ENCODE measurements at places on chromosomes 11 and 22.

DNA sequence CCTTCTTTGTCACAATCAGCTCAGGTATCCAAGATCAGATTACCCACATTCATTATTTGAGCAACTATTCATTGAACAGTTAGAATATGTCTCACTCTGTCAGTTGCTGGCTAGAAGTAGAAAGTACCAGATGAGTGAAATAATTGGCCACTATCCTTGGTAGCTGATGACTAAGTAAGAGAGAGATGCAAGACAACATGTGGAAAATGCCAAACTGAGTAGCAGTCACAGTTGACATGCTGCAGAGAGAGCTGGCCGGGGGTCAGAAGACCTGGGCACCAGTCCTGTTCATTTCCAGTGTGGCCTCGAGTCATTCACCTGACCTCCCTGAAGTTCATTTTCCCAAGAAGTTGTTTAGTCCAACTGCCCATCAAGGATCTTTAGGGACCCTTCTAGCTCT is 22.5 kb upstream of the SMIM35 start:
- no peak for DNase-seq

GRCh38 chr11:72263361-72263760 is 19.4 kb upstream of the PHOX2A start:
- DNase-seq: no peak

GRCh38 chr11:43790444-43790794 is 90.2 kb upstream of the ALKBH3 start:
- DNase-seq: no peak

GRCh38 chr22:37817705-37818408 is 5.3 kb upstream of the GALR3 start:
- no peak for DNase-seq

DNA sequence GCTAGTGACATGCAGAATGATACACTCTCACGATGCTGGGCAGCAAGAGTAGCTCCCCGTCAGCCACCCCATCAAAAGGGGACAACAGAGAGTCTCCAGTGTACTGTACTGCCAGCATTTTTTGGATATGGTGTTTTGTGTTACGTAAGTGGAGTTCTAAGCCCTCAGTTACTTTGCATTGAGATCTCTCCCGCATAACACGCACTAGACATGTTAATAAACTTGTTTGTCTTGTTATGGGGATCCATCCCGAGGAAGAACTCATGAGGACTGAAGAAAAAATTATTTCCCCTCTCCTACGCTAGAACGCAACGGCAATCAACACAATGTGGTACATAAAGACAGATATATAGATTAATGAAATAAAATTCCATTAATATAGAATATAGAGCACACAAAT is 24.2 kb downstream of the NCAPD3 start:
- DNase-seq: no peak

DNA sequence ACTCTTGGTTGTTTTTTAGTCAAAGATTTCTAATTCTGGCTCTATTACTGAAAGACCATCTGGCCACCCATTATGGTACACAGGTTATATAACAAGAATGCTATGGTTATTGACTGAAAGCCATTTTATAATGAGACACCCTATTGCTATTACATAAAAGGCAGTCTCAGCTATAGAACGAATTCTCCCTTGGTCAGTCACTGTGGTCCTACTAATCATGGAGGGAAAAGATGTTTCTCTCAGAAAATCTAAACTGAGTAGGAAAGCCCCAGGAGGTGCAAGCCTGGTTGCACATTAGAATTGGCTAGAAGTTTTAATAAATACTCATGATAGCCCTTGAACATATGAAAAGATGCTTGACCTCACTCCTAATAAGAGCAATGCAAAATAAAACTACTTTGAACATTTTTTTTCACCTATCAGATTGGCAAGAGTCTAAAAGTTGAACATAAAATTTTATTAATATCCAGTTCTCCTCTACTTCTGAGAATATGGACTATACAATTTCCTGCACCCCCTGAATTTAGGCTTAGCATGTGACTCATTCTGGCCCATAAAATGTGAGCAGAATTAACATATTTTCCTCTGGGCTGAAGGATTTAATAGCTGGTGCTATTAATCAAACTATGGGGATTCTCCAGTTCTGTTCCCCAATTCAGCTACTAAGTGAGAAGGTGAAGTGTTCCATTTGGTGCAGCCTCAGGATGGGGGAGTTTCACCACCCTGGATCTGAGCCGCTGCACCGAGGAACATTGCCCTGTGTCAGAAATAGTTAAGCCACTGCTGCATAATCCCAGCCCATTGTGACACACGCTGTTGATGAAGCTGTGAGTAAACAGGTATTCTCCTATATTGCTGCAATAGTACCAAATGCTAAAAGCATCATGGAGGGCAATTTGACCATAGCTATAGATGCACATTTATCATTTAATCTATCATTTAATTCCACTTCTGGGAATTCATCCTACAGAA is 11.5 kb upstream of the CRKL start:
- no peak for DNase-seq

- DNase-seq: no peak
Observed at GRCh38 chr11:121435132-121435531, 17.0 kb upstream of the SORL1 start.

DNA sequence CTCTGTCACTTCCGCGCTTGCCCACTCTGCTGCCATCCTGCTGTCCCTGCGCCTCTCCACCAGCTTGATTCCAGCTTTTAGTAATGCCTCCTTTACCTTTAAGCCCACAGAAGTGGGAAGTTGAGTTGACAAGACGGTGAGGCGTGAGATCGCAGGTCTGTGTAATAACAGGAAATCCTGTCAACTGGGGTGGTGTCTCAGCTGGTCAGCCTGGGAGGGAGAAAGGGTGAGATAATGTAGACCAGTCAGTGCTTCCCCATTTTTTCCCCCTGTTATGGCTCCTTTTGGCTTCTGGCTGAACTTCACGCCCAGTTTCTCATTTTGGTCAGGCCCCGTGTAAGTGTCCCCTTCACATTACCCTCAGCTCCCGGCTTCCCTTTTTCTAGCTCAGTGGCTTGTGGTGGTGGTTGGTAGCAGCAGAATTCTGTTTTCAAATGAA is 98.9 kb downstream of the TRAF6 start:
- no peak for DNase-seq

DNA sequence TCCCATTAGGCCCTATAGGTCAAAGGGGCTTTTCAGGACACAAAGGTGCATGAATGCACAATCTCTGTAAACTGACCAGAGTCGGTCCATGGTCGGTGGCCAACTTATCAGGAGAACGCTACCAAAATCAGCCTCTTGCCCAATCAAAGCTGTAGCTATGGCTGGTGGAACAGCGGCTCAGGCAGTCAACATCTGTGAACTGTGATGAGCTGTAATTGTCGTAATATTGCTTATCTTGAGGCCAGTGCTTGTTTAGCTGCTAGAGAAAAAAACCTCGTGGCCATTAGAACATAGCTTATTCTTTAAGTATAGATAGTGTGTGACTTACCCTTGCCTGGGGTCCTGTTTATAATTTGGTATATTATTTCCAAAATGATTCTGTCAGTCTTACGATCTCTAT is 14.4 kb upstream of the CHST1 start:
- no peak for DNase-seq

GRCh38 chr11:97912629-97913028 is 1108.1 kb upstream of the CNTN5 start:
- DNase-seq: no peak

DNA sequence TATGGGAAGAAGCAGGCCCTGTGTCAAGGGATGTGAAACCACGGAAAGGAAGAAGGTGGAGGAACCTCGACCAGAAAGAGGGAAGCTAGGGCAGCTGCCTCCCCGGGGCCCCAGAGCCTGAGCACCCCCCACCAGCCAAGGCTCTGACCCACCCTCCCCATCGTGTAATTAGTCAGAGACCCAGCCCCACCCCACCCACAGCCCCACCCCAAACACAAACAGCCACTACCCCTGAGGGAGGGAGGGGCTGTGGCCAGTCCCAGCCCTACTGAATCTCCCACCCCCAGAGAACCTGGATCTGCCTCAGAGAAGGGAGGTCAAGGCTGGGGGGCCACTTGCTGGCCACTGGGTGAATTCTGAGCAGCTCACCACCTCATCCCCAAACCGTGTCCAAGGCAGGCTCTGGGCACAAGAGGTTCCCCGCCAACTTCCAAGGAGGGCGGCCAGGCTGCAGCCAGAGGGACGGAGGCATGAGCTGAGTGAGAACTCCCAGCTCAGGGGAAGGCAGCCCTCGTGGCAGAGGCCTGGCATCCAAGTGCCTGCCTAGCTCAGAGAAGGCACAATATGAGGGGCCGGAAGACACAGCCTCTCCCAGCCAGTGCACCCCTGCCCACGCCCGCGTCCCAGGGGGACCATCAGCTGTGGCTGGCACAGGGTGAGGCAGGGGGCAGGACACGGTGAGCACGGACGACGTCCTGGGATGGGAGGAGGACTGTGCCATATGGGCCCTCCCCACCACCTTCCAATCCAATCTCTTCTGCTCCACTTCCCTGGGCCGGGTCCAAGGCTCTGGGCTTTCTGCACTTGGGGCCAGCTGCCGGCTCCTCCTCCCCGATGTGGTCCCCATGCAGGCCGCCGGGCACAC is 2.7 kb downstream of the PLXNB2 start:
- DNase-seq: no peak

DNA sequence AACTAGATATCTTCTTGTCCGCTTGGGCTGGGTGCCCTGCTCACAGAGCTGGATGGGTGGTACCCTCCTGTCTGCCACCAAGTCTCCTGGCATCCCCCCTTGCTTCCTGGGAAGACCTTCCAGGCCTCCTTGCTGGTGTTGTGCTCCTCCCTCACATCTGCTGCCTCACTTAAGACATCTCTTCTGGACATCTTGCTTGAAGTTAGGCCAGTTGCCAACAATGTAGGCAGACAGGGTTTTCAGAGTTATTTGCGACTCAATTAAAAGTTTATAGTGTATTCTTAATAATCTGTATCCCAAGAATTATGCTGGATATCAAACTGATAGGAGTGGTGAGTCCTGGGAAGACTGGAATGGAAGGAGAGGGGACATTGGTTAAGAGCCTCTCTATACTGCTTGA is 64.0 kb upstream of the TNRC6B start:
- DNase-seq: no peak

DNA sequence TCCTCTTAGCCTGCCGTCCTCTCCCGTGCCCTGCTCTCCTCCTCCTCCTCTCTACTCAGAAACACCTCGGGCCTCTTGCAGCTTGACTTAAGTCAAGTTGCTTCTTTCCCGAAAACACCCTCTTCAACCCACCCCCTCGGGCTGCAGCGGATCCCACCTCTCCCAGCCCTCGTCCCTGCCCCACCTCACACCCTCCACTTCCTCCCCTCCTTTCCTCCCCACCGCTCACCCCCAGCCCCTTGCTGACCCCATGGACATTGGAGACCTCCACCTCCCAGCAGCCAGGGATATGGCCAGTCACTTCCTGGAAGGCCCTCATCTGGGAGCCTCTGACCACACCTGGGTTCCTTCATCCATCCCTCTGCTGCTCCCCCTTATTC is 8.5 kb upstream of the CYTH4 start:
- no peak for DNase-seq

DNA sequence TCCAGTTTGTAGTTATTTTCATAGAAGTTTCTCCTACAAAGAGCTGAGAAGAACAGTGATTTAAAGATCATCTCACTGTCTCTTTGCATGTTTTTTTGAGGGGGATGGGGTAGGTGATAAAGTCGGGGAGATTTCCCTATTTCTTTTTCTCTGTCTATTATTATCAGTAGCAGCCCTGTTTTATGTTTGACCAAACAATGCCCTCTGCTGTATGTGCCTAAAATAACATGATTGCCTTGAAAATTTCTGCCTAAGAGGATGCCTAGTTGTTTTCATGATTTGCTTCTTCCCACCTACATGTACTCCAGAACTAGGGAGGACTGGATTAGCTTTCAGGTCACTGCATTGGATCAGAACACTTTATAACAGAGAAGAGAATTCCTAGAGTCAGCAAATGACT is 1330.2 kb downstream of the LRRC4C start:
- no peak for DNase-seq

- DNase-seq: no peak
Observed at GRCh38 chr11:4025248-4025966, 69.2 kb upstream of the RRM1 start.

- no peak for DNase-seq
Observed at GRCh38 chr22:48493733-48494132, 1333.9 kb downstream of the BRD1 start.

GRCh38 chr22:48799227-48799970 is 1028.3 kb downstream of the BRD1 start:
- no peak for DNase-seq

DNA sequence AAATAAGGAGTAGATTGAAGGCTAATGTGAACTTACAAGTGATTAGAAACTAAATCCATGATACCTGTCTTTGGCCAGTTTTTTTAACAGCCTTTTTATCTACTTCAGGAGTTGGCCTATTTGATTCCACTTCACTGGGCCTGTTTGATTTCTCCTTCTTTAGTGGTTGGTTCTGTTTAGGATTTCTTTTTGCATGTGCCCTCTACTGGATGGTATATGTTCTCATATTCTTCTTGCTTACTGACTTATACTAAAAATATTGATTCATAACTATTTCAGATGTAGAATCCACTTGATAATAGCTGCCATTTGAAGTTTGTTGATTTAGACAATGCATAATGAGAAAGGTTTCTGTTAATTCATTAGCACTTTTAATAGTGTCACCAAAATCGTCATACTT is 53.9 kb downstream of the USP47 start:
- DNase-seq: no peak

- DNase-seq: no peak
Observed at GRCh38 chr11:9568161-9568853, 5.2 kb upstream of the WEE1 start.

- DNase-seq: no peak
Observed at GRCh38 chr22:36951746-36952145, 38.3 kb downstream of the CSF2RB start.

DNA sequence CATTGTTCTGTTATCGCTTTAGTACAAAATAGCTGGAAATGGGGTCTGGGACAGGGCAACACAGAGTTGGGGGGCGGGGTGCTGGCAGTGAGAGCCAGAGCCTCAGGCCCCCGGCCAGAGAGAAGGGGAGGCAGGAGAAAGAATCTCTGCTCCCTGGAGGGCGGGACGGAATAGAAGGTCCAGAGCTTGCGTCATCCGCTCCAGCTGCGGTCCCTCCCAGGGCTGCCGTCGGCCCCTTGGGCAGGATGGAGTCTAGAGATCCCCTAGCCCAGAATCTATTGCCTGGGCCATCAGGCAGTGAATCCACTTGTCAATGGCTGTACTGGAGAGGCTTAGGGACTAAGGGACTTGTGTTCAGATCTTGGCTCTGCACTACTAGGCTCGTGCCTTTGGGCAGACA is 5.0 kb downstream of the TP53I11 start:
- DNase-seq: no peak

GRCh38 chr22:41091132-41092022 is 1.0 kb upstream of the EP300 start:
- peak; percentile 96 for DNase-seq

DNA sequence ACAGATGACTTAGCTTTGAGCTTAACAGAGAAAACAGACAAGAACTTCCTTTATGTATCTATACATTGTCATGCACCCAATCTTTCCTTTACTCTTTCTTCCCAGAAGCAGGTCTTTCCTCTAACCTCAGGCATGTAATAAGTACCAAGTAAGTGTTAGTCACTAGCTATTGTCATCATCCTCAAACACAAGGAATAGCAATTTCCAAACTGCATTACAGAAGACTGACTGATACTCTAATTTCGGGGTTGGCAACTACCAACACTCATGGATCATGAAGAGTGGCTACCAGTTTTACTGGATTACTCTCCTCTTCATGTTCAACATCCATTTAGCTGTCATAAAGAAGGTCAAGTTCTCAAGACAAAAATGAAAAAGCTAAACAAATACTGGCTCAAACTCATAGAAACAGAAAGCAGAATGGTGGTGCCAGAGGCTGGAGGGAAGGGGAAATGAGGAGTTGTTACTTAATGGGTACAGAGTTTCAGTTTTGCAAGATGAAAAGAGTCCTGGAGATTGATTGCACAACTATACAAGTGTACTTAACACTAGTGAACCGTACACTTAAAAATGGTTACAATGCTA is 111.6 kb downstream of the SIK3 start:
- no peak for DNase-seq
